Motor neuron (in vitro differentiated cells): ENCODE measurements at places on chromosomes 4 and X.

- no peak for ATAC-seq
Measured at GRCh38 chr4:186787536-186787935, 63.9 kb upstream of the FAT1 start.

GRCh38 chr4:113834298-113834697 is 72.8 kb upstream of the CAMK2D start:
- no peak for ATAC-seq

- no peak for ATAC-seq
Measured at GRCh38 chrX:150873616-150874015, 24.9 kb downstream of the CD99L2 start.

- ATAC-seq = no peak
Measured at GRCh38 chrX:16601885-16602284, 48.1 kb upstream of the S100G start.

DNA sequence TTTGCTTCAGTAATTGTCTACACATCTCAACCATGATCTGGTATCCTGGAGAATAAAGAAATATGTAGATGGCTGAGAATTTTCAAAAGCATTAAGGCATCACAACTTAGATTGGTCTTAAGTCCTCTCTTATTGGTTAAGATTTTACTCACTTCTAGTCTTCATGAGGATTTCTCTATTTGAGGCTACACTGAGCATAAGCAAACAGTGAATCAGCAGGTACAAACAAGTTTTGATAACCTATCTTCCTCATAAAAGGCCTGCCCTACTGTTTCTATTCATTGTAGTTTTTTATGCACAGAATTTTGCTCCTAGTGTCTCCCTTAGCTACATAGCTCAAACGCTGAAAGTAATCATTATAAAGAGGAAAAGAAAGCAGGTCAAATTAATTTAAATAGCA is 460.7 kb upstream of the RPS6KA3 start:
- ATAC-seq = no peak

- ATAC-seq = no peak
Measured at GRCh38 chr4:25650311-25650710, 5.3 kb upstream of the SLC34A2 start.

DNA sequence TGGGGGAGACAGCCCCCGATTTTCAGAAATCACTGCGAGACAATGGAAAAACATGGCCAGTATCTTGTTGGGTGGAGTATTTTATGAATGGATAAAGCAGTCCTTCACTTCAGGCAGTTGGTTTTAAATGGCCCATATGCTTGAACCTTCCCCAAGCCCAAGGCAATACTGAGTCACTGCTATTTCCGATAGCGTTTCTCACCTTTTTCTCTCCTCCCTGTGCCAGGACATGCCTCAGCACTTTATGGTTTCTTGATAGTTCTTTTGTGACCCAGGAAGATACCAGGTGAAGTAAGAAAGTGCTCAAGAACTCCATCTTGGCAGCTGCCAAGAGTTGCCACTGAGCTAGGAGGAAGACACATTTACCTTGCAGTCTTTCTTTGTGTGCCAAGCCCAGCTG is 26.8 kb upstream of the ESX1 start:
- ATAC-seq = no peak

DNA sequence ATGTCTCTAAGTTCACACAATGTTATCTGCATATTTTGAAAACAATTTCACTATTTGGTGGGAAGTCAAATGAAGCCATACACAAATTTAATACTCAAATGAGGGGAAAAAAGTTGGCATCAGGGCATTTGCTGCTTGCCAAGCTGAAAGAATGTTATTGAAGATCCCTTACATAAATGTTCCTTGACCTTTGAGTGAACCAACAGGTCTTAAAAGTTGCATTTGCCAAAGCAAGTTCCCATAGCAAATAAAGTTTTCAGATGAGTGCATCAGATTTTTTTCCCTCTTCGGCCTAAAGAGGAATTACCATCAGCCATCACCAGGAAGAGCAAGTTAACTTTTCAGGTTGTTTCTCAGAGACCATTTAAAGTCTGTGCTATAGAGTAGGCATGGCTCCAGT is 115.9 kb downstream of the COX18 start:
- ATAC-seq = no peak

- ATAC-seq = peak; percentile 66
Measured at GRCh38 chr4:88457307-88458103, 586 bp downstream of the HERC5 start.

DNA sequence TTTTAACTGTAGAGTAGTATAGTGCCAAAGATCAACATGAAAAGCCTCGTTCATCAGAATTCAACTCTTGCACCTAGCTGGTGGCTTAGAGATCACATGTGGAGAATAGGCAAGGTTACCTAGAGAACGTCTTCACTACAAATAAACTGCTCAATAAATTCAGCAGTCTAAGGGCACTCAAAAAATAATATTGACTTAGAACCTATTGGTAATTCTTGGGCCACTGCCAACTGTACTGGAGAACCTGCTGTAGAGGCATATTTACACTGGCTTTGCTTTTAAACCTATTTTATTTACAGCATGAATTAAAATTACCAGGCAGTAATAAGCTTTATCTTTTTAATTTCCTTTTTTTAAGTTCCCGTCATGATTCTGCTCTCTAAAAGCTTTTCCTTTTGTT is 343.7 kb downstream of the PDHA2 start:
- ATAC-seq = no peak

DNA sequence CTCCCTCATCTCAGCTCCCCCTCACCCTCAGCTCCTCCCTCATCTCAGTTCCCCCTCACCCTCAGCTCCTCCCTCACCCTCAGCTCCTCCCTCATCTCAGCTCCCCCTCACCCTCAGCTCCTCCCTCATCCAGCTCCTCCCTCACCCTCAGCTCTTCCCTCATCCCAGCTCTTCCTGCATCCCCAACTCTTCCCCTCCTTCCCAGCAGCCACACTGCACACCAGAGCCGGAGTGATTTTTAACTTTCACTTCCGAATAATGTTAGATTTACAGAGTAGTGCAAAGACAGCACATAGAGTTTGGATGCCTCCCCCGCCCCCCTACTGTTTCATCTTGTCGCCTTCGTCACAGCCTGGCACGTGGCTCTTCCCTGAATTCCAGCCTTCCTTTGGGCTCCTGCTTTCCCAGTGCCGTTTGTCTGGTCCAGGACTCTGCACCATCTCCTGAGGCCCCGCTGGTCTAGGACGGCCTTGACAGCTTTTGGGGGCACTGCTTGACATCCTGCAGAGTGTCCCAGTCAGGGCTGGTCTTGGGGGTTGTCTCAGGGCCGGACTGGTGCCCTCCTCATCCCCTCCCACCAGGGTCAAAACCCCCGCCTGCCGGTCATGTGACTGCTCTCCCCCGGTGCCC is 110.2 kb downstream of the FAM53A start:
- ATAC-seq = no peak

DNA sequence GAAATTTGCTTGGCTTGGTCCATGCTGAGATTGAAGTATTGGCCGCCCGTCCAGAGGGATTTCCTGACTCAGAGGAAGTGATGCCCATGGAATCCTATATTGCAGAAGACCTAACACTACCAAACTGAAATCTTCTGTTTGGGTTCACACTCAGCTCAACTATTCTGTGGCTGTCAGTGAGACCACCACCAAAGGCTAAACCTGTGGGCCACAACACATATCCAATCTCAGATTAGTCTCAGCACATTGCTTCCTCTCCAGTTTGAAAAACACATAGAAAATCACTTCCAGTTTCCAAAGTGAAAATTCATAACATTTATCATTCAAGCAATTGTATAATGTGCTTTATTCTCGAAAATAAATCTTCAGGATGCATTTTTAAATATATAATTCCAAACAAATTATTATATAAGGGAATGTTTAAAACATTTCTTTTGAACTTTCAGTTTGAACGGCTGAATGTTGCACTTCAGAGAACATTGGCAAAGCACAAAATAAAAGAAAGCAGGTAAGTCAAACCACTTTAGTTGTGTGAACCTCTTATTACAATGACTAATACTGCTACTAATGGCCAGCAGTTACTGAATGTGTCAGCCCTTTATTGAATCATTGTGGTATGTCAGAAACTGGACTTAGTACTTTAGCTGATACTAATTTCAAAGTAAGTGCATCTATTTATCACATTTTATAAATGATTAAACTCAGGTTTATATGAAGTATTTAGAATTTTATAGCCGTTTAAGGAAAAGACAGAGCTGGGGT is 37.0 kb downstream of the GUCY1A1 start:
- peak; percentile 20 for ATAC-seq

DNA sequence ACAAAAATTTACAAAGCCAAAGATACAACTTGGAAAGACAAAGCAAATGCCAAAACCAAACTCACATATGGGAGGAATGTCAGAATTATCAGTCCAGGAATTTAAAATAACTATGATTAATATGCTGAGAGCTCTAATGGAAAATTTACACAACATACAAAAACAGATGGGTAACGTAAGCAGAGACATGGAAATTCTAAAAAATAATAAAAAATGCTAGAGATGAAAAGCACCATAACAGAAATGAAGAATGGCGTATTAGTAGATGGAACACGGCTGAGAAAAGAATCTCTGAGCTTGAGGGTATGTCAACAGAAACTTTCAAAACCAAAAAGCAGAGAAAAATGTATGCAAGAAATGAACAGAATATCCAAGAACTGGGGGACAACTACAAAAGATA is 4.1 kb upstream of the MANBA start:
- ATAC-seq = no peak

GRCh38 chr4:29927895-29928294 is 792.3 kb upstream of the PCDH7 start:
- no peak for ATAC-seq

DNA sequence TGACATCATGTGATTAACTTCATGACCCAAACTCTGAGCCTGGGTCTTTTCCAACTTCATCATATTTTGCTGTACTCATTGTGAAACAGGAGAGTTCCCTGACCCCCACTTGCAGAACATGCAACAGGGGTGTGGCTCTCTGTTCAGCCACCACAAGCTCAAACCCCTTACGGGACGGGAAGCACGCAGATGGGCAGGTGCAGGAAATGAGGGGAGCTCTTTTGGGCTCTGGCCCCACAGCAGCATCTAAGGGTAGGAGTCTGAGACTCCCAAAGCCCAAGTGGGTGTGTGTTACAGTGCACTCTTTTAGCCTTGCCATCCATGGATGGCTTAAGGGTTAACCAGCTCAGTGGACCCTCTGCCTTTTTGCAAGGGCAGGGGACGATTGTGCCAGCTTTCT is 599.5 kb upstream of the SMIM31 start:
- no peak for ATAC-seq

DNA sequence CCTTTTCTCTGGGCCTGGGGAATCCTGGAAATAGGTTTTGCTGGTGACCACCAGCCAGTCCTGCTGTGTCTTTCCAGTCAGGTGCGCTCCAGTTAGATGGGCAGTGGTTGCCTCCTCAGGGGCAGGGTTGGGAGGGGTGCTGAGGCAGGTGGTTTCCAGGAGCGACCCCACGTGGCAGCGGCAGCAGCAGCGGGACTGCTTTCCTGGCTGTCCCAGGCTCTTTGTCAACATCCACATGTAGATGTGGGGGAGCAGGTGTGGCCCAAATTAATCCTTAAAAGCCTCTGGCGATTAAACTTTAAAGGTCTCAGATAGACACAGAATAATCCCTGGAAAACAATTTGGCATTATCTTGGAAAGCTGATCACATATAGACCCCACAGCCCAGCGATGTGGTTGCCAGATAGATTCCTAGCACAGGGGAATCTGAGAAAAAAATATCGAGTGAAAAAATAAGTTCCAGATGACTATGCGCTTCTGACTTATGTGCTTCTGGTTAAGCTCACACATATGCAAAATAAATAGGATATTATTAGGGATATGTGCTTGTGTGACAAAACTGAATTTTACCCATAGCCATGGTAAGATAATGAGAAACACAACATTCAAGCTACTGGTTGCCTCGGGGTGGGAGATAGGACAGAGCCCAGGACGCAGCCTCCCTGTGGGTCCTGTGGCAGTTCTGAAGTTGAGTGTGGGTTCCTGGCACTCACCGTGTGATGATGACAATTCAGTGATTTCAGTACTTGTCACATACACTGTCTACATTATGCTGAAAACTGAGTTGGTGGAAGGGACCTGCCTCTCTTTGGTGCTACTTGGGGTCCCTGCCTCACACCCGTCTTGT is 336.4 kb downstream of the ARHGAP10 start:
- ATAC-seq = no peak

- no peak for ATAC-seq
Measured at GRCh38 chrX:31374786-31375185, 302.9 kb upstream of the FTHL17 start.

GRCh38 chr4:146267826-146268225 is 53.5 kb downstream of the REELD1 start:
- no peak for ATAC-seq

DNA sequence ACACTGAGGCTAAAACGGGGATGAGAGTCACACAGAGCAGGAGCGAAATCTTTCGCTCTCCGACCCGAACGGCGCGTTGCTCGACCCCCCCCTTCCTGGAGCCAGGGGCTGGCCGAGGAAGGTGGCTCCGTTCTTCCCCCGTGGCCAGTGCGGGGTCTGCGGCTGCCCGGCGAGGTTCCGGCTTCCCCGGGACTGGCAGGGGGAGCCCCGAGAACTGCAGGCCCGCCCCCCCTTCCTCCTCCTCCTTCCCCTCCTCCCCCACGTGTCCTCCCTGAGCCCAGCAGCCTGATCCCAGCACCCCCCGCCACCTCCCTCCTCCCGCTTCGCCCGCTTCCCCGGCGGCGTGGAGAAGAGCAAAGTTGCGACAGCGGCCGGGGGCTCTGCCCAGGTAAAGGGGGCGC is 2.4 kb upstream of the BCORL1 start:
- no peak for ATAC-seq

DNA sequence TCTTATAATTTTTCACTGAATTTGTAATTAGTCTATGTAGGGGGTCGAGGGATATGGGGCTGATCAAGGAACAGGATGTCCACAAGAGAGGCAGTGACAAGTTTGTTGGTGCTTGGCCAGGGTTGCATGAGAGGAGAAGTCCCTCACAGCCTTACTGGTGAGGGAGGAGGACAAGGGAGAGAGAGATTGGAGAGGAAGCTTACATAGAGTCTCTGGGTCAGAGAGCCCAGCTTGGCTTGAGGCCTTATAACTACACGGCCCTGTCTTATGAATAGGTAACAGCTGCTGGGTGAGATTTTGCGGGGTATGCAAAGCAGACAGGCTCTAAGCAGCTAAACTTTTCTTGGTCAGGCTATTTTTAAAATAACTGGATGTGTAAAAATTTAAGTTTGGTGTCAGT is 37.9 kb upstream of the OTUD4 start:
- no peak for ATAC-seq

DNA sequence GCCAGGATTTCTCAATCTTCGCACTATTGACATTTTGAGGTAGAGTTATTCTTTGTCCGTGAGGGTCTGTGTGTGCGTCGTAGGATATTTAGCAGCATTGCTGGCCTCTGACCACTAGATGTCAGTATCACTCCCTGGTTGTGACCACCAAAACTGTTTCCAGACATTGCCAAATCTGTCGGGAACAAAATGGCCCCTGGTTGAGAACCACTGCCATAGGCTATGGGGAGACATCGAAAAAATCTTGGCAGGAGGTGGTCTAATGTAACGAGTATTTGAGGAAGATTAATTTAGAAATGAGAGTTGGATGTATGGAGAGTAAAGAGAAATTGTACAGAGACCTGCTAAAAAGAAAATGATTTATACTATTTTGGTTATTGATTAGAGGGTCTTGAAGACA is 108.4 kb downstream of the DOCK11 start:
- no peak for ATAC-seq
